ENCODE measurements at places on chromosomes 1 and 21.
A peak's percentile ranks its signal among the peaks of the same experiment; 100 is the strongest.

DNA sequence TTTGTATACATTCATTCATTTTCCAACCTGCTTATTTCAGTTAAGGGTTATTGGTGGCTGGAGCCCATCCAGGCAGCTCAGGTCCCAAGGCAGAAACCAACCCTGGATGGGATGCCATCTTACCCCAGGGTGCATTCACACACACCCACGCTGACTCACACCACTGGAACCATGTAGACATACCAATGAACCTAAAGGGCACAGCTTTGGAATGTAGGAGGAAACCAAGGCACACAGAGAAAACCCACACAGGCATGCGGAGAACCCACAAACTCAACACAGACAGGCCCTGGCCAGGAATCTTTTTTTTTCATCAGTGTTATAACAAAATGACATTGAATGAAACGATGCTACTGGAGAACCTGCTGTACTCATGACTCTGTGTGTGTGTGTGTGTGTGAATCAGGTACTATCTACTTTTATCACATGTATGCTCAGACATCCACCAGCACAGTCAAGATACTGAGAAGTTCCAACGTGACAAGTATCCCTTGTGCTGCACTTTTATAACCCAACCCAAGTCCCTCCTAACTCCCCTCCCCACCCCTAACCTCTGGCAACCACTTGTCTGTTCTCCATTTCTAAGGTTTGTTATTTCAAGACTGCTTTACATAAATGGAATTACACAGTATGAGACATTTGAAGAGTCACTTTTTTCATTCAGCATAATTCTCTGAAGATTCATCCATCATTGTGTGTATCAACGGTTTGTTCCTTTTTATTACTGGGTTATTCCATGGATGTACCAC, 286.8 kb upstream of the PLD5 start:
- no peak for DNase-seq

GRCh38 chr1:100704473-100704872, 15.1 kb upstream of the VCAM1 start:
- no peak for DNase-seq

GRCh38 chr1:225849925-225850324, 32.3 kb downstream of the TMEM63A start:
- DNase-seq = no peak

- peak; percentile 31 for DNase-seq
These were observed 66.1 kb upstream of the FAM3B start for GRCh38 chr21:41250519-41250918.

- DNase-seq = peak; percentile 84
These were observed 27.9 kb downstream of the PCSK9 start for GRCh38 chr1:55067022-55067778.

- no peak for DNase-seq
These were observed 8.0 kb downstream of the MRPS14 start for GRCh38 chr1:175015243-175015642.

- no peak for DNase-seq
These were observed 3.6 kb downstream of the ZC3H12A start for GRCh38 chr1:37477946-37478345.

GRCh38 chr21:33402001-33402979, 923 bp upstream of the IFNGR2 start:
- DNase-seq = peak; percentile 92

DNA sequence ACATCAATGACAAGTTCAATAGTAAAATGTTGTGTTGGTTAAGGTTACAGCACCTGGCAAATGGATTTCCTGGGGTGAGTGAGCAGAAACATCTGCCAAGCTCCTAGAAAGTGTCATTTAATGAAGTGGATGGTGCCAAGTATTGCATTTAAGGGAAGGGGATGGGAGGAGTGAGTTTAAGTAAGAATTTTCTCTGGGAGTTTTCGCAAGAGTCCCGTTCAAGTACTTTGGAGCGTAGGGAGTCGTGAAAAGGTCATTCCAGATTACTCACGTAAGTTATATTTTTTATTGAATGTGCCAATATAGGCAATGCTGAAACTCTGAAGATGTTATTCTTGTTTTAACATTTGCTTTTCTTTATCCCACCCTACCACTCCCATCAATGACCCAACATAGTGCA, 117.4 kb upstream of the RAB3GAP2 start:
- no peak for DNase-seq

GRCh38 chr1:165854101-165854845, 26.9 kb downstream of the UCK2 start:
- DNase-seq = no peak

GRCh38 chr1:115907092-115907491, 66.2 kb upstream of the NHLH2 start:
- no peak for DNase-seq

DNA sequence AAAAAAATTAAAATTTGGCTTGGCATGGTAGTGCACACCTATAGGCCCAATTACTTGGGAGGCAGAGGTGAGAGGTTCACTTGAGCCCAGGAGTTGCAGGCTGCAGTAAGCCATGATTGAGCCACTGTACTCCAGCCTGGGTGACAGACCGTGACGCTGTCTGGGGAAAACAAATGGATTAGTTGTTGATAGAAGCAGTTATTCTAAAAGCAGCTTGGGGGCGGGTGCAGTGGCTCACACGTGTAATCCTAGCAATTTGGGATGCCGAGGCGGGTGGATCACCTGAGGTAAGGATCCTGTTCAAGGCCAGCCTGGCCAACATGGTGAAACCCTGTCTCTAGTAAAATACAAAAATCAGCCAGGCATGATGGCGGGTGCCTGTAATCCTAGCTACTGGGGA, 40.3 kb downstream of the KIF1B start:
- DNase-seq = peak; percentile 33

DNA sequence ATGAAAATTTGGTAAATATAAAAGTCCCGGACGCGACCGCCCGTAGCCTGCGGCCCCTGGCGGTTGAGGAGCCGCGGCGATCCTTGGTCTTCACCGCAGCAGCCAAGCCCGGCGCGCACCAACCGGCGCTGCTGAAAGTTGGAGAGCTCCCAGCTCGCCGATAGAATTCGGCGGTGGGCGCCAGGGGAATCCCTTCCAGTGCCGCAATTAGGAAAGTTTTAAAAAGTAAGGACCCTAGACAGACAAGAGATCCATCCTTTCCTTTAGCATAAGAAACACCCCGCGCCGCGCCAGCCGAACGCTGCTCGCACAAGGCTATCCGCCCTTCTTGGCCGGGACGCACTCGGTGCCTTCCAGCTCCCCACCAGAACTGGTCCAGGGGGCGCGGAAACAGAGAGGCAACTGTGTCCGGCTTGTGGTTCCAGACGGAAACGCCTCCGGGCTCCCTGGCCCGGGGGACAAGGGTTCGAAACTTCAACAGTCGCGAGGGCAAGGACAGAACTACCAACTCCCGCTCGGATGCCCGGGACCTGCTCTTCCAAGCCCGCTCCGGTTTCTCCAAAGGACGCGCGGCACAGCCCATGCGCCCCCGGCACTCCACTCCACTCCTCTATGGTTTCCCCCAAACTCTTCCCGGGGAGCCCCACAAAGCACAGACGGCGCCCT, 1.7 kb downstream of the FAM78B start:
- DNase-seq = peak; percentile 33

DNA sequence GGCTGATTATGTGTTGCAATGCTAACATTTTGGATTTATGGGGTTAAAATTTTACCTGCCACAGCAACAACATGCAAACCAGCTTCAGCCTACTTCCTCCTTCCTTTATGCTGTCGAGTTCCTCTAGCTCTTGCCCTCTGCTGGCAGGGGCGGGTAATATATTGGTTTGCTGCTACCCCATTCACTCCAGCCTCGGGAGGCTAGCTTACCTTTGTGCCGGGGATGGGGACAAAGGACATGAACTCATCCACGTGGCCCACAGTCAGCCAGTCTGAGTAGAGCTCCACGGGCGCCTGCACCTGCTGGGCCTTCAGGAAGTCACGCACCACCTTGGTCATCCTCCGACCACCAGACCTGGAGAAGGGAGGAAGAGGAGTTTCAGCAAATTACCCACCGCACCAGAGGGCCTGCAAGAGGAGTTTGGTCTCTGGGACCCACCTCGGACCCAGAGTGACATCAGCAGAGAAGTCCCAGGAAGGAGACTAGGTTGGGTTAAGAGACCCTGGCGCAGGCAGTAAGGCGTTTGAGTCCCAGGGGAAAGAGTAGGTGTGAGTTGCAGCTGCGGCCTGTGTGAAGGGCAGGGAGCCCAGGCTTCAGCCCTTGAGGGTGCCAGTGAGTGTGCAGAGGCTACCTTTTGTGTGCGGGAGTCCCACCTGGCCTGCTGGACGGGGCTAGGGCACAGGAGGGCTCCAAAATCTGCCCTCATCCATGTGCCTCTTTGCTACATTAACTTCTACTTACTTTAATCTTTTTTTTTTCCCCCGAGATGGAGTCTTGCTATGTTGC, 21.8 kb upstream of the SDHB start:
- no peak for DNase-seq

- DNase-seq = no peak
These were observed 14.7 kb upstream of the MYOG start for GRCh38 chr1:203100516-203100869.

DNA sequence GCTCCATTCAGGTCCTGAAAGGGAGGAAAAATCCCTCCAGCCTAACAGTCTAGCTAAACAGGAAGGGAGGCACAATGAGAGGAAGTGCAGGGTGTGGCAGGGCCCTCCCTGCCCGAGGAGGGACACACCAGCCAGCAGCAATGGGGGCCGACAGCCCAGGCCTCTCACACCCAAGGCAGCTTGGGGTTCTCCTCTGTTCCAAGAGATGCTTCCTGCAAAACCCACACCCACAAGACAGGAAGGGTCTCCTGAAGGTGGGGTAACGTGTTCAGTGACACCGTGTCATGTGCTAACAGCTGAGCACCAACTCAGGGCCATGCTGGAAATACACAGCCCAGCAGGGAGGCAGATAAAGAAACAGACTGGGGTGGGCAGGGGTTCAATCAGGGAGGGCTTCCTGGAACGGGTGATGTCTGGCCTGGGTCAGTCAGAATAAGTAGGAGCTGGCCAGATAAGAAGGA, 10.2 kb downstream of the ECE1 start:
- no peak for DNase-seq

DNA sequence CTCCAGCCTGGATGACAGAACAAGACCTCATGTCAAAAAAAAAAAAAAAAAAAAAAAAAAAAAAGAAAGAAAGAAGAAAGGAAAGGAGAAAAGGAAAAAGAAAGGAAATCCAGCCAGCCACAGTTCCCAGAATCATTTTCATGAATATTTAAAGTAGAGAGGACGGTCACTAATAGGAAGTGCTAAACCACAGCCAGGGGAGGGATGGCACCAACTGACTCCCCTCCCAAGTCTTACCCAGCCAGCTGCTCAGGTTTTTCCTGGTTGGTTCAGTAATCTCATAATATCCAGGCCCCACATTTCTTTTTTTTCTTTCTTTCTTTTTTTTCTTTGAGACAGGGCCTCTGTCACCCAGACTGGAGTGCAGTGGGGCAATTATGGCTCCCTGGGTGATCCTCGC, 63.9 kb upstream of the AK4 start:
- DNase-seq = no peak

- DNase-seq = no peak
These were observed 14.5 kb downstream of the AGPAT3 start for GRCh38 chr21:43879348-43880110.

- no peak for DNase-seq
These were observed 14.0 kb downstream of the NR5A2 start for GRCh38 chr1:200041337-200042118.

DNA sequence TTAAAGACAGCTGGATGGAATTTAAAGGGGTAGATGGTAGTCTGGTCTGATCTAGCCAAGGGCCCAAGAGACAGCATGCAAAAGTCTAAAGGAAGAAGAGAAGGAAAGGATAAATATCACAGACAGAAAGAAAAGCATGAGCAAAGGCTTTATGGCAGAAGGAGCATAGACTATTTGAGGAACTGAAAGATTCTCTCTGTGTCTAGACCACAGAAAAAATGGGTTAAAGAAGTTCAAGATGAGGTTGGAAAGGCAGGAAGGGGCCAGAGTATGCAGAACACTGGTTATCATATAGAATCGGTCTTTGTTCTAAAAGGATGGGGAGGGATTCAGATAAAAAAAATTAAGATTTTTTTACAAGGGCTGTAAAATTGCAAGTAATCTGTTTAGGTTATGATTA, 136.8 kb upstream of the SGIP1 start:
- DNase-seq = no peak

DNA sequence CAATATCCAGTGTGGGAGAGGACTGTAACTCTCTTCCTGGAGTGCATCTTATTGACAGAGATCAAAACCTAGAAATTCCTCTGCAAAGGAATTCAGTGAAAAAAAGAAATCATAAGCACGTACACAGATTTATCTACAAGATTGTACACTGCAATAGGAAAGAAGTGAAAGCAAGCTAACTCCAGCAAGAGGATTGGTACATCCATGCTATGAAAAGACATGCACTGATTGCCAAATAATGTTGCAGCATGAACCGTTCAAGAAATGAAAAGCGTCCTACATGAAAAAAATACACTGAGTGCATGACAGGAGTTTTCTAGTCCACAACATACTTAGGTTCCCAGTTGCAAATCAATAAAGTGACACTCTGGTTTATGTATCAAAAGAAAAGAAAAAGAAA, 1.9 kb upstream of the MGST3 start:
- DNase-seq = no peak

GRCh38 chr21:38766987-38767722, 38.6 kb upstream of the ETS2 start:
- DNase-seq = no peak

Measured in thyroid gland (tissue), 4 donors.